GM13976 (cell line): ENCODE measurements at places on chromosomes 1 and 21.

DNA sequence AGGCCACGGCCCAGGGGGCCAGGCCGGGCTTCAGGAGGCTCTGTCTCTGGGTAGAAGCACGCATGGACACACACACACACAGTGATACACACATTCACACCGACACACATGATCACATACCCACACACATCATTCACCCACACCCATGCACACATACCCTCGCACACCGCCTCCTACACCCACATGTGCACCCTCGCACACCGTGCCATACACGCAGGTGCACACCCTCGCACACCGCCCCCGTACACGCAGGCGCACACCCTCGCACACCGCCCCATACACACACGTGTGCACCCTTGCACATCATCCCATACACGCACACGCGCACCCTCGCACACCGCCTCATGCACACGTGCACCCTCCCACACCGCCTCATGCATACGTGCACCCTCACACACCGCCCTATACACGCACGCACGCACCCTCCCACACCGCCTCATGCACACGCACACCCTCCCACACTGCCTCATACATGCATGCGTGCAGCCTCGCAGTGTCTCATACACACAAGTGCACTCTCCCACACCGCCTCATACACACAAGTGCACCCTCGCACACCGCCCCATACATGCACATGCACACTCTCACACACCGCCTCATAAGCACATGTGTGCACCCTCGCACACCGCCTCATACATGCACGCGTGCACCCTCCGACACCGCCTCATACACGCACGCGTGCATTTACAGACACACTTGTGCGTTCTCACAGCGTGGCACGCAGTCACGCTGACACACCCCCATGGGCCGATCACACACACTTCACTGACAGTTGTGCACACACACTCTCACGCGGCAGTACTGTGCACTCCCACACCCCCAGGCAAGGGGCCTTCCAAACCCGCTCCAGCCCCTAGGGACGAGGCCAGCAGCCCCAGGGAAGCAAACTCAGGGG is 128.1 kb downstream of the SIK1 start:
- DNase-seq: no peak

DNA sequence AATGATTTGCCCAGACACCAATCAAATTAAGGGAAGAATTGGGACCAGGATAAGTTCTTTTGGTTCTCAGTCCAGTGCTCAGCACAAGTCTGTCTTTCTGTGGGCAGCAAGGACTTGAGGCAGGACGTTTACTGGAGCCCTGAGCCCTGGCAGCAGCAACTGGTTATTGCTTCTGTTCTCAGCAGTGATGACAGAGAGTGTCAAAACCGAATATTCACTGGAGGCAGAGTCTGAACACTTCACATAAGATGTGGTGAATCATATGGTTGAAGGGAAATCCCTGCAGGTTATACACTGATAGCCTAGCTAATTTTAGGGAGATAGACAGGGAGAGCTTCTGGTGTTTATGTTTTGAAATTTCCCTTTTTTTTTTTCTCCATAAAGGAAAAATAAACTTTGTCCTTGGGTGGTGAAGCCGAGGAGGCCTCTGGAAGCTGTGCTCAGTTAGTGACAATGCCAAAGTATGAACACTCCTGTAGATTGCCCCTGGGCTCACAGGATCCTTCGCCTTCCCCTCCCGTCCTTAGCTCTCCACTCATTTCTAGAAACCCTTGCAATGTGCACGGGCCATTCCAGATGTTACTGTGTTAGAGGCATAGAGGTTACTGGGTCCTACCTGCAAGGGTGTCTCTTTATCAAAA is 26.3 kb upstream of the TSPAN2 start:
- no peak for DNase-seq

DNA sequence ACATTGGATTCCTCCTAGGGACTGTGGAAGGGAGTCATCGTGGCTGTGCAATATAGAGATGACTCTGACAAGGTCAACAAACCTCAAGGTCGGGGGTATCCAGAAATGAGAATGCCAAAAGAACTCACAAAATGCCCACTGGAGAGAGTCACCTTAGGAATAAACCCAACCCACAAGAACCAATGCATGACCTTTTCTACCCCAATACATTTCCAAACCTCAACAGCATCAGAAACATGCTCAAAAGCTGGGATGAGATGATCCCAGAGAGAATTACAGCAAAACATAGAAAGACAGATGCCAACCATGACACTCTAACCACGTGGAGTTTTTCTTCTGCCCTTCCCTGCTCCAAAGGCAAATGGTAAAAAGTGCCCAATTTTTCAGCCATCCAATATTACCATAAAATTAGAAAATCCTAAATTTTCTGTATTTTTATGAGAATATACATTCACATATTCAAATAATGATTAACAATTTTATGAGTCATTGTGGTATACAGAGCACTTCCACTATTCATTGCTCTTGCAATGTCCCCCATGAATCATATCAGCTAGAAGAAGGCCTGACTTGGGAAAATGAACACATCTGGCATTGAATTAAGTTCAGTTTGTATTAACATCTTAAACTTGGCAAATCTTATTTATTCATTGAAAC is 88.2 kb upstream of the PALMD start:
- no peak for DNase-seq

DNA sequence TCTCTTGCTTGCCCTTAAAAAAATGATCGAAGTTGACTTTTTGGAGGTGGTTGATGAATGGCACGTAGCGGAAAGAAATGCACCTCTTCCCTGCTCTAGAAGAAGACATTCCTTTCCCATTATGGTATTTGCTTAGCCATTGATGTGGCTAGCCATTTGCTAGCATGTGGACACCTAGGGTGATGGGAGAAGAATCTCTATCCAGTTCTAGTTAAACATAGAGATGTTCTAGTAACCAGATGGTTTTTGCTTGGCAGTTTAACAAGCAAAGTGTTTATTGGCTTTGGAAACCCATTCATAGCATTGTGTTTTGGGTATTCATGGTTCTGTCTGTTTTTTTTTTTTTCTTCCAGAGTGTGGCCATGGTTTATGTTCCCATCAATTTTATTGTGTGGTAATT is 78.9 kb downstream of the KCNJ6 start:
- DNase-seq: no peak
